ENCODE measurements at places on chromosomes 16 and 17.

DNA sequence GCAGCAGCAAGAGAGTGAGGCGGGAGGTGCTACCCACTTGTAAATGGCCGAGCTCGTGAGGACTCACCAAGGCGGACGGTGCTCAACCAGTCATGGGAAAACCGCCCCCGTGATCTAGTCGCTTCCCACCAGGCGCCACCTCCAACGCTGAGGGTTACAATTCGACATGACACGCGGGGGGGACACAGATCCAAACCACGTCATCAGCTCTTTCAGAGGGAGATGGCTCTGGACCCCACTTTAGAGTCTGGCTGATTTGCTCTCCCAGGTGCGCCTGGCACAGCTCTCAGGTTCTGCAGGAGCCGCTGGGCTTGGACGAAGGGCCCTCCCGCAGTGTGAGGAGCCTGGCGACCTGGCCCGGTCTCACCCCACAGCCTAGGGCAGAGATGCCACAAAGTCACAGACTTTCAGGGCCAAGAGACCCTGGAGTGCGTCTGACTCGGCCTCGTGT lies 21.1 kb upstream of the DOC2B start:
- DNase-seq, result no peak

GRCh38 chr16:75235721-75236193 lies 15.7 kb downstream of the BCAR1 start:
- DNase-seq, result no peak

DNA sequence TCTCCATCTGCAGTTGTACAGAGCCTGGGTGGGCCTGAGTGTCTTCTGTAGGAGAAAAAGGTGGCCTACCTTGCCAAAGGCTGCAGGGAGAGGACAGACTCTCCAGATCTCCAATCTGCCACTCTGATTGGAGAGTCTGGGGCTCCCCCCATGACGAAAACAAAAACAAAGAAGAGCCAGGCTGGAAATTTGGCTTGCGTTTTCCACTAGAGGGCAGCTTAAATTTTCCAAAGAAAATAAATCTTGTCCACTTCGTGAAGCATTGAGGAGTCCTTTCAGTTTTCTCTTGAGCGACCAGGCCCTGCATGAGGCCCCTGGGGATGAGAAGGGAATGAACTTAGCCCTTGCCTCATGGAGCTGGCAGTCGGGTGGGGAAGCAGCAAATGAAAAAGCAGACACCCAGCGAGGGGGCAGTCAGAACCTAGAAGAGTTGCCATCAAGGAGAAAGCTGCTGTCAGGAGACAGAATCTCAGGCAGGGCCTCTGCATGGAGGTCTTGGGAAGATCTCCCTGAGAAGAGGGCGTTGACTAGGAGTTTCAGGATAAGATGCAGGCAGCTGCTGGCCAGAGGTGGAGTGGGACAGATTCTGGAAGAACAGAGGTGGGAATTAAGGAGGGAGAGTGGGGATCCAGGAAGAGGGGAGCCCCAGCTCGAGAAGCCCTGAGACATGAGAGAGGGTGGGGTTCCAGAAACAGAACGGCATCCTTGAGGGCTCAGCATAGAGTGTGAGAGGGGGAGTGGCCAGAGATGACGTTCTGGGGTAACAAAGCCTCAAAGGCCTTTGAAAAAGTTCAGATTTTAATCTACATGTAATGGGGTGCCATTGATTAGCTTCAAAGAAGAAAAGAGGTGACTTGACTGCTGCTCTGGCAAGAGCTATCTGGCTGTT lies 8.4 kb upstream of the SHCBP1 start:
- DNase-seq, result no peak

DNA sequence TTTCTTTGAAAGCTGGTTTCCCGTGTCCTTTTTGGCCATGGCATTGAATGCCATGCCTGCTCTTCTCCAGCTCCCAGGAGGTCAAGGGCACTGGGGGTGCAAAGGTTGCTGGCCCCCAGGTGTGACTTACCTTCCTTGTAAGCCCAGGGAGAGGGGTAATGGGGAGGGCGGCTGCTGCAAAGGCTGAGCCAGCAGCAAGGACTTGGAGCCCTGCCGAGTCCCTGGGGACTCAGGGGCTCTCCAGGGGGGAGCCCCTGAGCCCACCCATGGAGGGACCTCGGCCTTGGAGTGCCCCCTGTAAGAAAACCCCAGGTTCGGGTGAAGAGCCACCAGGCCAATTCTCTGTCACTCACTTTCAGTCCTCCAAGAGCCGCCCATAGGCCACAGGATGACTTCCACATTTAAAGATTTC lies 5.9 kb upstream of the CCL22 start:
- DNase-seq, result no peak

GRCh38 chr16:10660950-10661635 lies 33.6 kb downstream of the TEKT5 start:
- DNase-seq, result no peak

DNA sequence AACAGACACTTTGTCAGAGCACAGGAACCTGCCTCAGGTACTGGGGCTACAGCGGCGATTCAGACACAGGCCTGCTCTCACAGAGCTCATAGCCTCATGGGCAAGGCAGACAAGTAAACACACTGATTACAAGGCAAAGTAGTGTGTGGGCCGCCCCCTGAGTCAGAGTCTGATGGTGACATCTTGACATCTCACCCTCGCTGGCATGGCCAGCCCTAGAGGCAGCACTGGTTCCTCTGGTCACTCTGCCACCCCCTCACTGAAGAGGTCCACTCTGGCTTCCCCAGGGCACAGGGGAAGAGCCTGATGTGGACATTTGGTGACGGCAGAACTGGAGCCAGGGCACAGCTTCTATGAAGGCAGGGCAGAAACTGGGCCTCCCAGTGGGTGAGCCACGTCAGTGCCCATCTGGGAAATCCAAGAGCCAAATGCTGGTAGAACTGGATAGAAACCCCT lies 32.9 kb upstream of the TOB1 start:
- no peak for DNase-seq

- DNase-seq, result no peak
These were observed 34.1 kb downstream of the GRB2 start for GRCh38 chr17:75371339-75371738.

DNA sequence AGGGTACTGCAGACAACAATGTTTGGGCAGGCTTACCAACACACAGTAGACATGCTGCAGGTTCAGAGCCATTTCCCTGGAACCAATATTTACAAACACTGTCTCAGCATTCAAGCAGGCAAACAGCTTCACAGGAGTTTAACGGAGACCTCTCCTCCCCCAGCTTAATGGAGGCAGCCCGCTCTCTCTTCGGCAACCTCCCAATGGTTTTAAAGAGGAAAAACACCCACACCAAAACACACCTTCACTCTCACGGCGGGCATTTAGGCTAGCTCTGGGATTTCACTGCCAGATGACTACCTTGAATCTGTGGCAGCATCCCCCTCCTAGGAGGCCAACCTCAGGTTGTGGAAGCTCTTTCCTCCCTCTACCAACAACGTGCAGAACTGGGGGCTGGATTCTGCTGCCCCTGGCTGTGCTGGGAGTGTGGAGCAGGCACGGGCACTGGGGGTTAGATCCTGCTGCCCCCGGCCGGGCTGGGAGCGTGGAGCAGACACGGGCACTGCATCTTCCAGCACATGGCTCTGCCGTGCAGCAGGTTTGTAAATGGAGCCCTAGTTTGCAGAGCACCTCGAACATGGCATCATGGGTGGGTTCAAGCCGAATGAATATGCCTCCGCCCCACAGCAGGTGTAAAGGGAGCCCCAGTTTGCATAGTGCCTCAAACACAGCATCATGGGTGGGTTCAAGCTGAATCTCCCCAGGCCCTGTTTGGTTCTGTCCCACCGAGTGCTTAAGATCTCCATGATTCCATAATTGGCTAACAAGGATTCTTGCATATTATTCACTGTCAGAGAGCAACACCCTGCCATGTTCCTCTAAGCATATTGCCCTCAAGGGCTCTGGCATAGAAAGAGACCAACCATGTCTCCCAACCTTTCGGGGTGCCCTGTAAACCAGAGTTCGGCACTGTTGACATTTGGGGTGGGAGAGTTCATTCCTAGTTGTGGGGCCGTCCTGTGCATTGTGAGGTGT lies 86.4 kb downstream of the RBFOX3 start:
- no peak for DNase-seq

- no peak for DNase-seq
These were observed 2057.1 kb downstream of the TP53TG3F start for GRCh38 chr16:35516551-35516950.

- peak; percentile 58 for DNase-seq
These were observed 775 bp downstream of the CYTH1 start for GRCh38 chr17:78781104-78781892.

- no peak for DNase-seq
These were observed 314.3 kb downstream of the MAP2K6 start for GRCh38 chr17:69728816-69729215.

- no peak for DNase-seq
These were observed 24.6 kb downstream of the SLC6A4 start for GRCh38 chr17:30210901-30211300.

DNA sequence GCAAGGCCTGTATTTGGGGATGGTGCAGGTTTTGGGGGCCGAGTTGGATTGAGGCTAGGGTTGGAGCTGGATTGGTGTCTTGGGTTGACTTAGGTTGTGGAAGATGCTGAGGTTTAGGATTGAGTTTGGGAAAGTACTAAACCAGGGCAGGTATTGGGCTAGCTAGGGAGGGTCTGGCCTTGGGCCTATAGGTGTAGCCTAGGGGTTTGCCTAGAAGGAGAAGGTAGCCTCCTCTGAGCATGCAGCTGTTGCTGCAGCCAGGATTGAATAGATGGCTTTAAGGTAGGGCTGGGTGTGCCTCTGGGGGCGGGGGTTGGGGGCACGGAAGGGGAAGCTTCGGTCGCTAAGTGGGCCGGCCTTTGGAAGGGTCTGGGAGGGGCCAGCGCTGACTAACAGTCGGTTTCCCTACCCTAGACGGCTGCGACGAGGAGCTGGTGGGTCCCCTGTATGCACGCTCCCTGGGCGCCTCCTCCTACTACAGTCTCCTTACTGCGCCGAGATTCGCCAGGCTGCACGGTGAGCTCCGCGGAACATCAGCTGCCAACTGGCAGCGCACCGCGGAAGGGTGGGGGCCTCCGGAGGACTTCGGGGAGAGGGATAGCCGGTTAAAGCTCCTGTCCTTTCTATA lies 1.2 kb downstream of the CNTNAP1 start:
- no peak for DNase-seq

- peak; percentile 2 for DNase-seq
These were observed 18.6 kb downstream of the COG7 start for GRCh38 chr16:23434380-23434779.

DNA sequence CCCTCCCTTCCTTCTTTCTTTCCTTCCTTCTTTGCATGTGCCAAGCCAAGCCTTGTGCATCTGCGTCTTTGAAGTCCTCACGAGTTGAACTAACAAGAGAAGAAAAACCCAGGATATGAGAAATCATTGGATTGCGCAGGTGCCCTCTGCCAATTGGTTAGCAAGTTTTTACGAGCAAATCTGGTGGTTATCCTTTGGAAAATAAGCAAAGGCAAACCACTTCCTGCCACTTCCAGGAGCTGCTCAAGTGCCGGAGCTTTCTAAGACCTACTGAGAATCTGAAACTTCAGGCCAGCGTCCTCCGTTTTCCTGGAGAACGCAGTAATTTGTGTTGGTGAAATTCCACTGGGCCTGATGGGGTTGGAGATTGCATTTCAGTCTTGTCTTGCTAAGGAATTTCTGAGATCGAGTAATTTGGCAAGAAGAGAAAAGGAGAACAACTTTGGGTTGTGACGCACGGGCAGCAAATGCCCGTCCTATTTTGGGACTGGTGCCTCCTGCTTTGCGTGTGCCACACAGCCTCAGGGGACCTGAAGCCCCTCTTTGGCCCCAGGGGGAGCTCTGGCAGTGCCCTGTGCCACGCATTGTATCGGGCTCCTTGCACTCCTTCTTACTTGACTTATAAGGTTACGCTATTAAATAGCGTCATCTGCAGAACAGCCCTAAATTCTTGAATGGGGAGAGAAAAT lies 56.4 kb downstream of the CMIP start:
- DNase-seq, result no peak

- DNase-seq, result no peak
These were observed 47.9 kb upstream of the ARHGAP17 start for GRCh38 chr16:25063102-25063501.

DNA sequence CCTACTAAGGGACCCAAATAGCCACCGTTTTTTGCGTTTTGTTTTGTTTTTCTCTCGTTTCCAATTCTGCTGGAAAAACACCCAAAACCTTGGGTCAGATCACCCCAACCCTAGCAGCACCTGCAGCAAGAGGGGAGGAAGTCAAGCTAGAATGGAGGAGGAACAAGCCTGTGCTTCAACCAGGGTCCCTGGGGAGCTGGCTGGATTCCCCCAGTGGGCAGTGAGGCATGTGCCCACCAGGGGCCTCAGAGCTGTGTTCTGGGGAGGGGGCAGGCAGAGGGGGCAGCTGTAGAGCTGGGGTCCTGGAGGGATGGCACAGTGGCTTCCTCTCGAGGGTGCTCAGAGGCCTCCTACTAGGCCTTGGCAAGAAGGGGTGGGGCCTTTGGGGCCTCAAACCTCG lies 6.5 kb downstream of the CD79B start:
- DNase-seq, result no peak

- DNase-seq, result peak; percentile 23
These were observed 77.3 kb downstream of the ZDHHC7 start for GRCh38 chr16:84933774-84934631.

GRCh38 chr17:55124730-55125360 lies 139.9 kb upstream of the HLF start:
- DNase-seq, result no peak

GRCh38 chr17:76822184-76822778 lies 45.9 kb upstream of the MGAT5B start:
- DNase-seq, result no peak

DNA sequence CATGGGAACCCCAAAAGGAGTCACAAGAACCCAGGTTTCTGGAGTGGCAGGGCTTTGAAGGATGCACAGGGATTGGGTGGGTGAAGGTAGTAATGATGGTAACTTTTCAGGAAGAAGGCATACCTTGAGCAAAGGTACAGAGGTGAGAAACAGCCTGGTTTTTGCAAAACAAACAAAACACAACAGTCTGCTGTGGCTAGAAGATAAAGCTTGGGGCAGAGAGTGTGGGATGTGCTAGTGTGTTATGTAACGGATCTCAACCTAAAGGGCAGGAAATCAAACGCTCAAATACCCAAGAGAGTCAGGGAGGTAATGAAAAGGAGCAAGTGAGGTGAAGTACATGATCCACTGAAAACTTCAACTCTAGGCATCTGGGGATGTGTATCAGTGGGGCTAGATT lies 4.6 kb downstream of the PTGES3L start:
- DNase-seq, result no peak

GRCh38 chr16:51629576-51629975 lies 478.5 kb upstream of the SALL1 start:
- no peak for DNase-seq

- no peak for DNase-seq
These were observed 1.4 kb downstream of the TMEM220 start for GRCh38 chr17:10728331-10728892.

DNA sequence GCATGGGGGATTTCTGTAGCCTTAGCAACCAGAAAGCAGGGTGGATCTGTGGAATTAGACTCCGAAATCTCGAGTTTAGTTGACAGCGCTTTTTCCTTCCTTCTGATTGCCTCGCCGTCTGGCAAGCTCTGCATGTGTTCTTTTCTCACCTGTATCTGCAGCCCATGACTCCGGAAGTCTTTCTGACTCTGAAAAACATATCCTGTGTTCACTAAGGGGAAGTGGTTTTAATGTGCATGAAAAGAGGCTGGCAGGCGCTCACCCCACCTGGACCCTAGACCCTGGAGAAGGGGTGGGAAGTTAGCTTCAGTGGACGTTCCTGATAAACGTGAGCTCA lies 158.5 kb downstream of the RPTOR start:
- no peak for DNase-seq

- no peak for DNase-seq
These were observed 68.1 kb upstream of the TMEM132E start for GRCh38 chr17:34511265-34511664.
